ENCODE measurements at places on chromosomes 5 and 9.

- peak; percentile 81 for DNase-seq
Measured at GRCh38 chr5:134525683-134526482, 413 bp downstream of the JADE2 start.

DNA sequence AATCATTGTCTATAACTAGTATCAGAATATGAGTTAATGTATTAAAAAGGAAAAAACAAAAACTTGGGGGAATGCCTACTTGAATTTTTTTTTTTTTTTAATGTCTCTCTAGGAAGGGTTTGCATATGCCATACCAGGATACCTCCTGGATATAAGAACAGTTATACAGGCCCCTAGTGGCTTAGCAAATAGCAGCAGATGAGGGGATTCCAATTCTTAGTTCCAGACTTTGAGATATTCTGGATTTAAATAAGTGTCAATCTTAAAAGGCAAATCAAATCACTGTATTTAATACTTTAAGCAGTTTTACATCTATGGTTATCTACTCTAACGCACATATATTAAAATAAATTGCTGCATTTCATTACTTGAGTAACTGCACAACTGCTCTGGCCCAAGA is 1055.5 kb upstream of the DMAC1 start:
- DNase-seq: no peak

DNA sequence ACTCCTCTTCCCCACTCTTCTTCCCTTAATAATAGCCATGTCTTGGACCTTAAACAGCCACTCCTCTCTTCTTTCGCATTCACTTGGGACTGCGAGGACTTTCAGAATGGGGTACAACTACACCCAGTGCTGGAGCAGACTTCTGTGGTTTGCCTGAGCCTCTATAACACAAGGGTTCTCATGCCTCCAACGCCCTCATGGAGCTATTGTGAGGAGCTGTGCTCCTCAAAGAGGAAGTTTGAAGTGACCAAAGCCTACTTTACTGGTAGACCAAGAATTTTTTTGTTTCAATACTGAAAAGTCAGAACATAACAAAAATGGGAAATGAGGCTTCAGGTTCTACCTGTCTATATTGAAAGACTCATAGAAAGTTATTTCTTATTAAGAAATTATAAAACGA is 316.4 kb downstream of the PIK3R1 start:
- DNase-seq: no peak

DNA sequence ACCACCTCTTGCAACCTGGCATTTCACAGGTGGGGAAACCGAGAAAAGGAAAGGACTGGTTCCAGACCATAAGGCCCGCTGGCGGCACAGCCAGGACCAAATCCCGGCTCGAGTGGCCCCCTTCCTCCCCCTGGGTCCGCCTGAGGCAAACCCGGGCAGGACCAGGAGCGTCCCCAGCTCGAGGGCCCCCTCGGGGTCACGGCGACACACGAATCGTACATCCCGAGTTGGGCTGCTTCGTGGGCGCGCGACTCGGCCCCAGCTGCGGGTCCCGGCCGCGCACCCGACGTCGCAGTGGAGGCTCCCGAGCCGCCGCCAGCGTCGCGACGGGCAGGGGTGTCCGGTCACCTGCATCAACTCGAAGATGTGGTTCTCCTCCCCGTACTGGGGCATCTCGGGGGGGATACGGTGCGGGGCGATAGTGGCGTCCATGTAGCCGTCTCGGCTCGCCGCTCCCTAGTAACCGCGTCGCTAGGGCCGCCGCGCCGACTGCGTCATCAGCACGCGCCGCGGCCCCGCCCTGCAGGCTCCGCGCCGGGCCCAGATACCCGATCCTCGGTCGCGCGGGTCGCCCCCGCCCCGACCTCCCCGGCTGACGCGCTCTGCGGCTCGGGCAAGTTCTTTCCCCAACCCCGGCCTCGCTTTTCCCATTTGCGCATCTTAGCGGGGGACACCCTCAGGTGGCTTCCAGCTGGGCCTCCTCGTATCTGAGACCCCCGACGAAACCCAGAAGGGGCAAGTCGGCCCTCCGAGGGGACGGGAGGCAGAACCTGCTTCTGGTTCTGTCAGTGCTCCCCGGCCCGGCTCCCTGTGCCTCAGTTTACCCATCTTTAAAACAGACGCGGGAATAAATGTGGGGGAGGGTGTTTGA is at the start of gene AK8:
AK8 (minus strand) TSS at position 461 of the 871 bp plus-strand sequence; CDS start at position 432, 29 bp downstream.
- DNase-seq: peak; percentile 86

All from right hindlimb (tissue), 1 donor.